ENCODE measurements at places on chromosomes 5 and 9. TPM values are rescaled to one million over a fixed set of nuclear protein-coding genes. Genes with fewer than 3 reads are reported as not detected.
A peak's percentile ranks its signal among the peaks of the same experiment; 100 is the strongest.

DNA sequence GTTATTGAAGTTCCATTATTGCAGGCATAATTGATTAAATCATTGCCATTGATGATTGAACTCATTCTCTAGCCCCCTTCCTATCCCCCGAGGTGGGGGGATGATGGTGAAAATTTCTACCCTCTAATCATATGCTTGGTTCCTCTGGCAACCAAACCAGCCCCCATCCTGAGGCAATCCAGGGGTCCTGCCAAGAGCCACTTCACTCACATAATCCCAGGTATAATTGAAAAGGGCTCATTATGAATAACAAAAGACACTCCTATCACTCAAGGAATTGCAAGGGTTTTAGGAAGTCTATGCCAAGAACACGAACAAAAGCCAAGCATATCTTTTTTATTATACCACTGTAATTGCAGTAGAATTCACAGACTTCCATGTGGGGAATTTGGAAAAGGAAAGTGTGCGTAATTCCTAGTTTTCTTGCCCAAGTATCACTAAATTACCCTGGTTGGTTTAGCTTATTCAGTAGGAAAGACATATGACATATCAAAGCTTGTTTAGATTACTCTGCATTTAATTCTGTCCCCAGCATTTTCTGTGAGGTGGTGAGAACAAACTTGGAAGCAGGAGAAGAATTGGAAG, 130.7 kb upstream of the TAF11L2 start:
- DNase-seq: no peak

- DNase-seq: no peak
Observed at GRCh38 chr9:82363198-82363597, 374.6 kb downstream of the SPATA31D1 start.

DNA sequence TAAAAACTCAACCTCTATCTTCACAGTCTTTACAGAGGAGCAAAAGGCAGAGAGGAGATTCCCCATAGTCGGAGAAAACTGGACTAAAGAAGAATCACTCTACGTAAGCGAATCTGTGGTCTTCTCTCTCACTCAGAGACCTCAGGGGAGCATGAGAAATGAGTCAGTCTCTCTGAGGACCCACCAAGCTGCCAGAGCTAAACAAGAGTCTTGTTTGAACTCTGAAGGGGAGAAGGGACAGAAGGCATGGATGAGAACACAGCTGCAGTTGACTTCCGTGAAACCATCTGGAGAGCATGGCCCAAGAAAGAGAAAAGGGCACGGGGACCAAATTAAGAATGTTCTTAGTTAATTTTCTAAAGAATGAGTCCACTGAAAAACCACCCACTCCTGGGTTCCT, 12.8 kb upstream of the MAN2A1 start:
- no peak for DNase-seq

DNA sequence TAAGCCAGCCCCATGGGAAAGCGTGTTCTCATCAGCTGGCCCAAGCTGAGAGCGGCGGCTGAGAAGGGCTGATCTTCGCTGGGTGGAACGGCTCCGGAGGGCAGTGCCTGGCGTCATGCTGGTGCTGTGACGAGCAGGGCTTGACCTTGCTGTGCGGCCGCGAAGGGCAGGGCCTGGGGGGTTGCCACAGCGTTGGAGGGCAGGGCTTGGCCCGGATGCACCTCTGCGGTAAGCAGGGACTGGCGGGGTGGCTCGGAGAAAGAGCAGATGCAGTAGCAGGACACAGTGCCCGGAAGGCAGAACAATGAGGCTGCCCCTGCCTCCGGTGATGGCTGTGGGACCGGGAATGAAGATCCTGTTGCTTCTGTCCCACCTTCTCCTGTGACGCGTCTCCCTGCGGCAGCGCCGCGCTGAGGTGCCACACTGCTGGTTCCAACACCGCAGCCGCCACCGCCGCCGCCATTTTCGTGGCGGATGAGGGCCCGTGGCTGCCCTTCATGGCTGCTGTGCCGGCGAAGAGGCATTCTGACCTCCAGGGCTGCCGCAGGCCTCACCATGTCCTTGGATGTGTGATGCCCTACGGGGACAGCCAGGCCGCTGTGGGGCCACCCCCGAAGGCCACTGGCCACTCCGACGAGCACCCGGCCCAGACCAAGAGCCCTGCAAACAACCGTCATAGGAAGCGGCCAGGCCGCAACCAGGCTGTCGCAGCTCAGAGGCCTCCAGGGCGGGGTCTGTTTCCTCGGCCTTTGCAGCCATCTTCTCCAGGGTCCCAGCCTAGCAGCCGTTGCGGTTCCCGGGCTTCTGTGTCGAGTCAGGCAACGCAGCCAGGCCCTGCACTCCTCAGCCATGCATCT, 890.5 kb upstream of the CTNND2 start:
- peak; percentile 0 for DNase-seq

DNA sequence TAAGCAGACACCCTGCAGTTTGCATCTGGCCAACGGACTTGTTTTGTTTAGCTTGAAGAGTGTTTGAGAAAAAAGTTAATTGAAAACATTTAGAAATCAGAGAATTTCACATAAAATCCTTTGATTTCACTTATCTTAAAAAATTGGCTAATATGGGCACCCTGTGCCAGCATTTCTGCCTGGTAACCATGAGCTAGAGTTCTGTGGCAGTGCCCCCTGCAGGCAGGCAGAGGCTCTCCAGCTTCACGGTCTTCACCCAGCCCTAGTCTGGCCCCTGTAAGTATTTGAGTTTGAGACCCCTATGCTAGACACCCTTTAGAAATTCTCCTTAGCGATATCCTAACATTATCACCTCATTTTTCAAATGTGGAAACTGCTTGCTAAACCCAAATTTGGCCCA, 18.8 kb upstream of the FANCC start:
- DNase-seq: no peak

DNA sequence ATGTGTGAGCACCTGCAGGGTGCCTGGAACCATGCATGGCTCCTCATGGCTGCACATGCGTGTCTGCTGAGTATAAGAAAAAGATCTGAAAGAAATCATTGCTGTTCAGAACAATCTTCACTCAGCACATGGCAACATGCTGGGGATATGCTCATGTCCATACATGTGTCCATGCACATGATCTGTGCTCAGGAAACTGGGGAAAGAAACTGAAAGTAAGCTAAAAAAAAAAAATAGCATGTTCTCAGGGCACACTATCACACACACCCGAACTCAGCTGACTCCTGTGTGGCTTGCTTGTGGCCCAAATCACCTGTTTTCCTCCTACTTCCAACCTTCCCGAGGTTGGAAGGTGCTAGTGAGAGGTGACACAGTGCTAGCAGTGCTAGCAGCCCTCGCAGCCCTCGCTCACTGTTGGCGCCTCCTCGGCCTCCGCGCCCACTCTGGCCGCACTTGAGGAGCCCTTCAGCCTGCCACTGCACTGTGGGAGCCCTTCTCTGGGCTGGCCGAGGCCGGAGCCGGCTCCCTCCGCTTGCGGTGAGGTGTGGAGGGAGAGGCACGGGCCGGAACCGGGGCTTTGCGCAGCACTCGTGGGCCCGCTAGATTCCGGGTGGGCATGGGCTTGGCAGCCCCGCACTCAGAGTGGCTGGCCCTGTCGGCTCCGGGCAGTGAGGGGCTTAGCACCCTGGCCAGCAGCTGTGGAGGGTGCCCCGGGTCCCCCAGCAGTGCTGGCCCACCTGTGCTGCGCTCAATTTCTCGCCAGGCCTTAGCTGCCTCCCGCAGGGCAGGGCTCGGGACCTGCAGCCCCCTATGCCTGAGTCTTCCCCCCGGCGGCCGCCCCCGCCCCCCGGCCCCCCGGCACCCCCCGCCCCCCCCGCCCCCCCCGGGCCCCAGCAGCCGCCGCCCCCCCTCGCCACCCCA, 76.0 kb downstream of the GADD45G start:
- no peak for DNase-seq

Gene DMRT3
- total RNA-seq: not detected

Gene OBP2B
- not detected for total RNA-seq

DNA sequence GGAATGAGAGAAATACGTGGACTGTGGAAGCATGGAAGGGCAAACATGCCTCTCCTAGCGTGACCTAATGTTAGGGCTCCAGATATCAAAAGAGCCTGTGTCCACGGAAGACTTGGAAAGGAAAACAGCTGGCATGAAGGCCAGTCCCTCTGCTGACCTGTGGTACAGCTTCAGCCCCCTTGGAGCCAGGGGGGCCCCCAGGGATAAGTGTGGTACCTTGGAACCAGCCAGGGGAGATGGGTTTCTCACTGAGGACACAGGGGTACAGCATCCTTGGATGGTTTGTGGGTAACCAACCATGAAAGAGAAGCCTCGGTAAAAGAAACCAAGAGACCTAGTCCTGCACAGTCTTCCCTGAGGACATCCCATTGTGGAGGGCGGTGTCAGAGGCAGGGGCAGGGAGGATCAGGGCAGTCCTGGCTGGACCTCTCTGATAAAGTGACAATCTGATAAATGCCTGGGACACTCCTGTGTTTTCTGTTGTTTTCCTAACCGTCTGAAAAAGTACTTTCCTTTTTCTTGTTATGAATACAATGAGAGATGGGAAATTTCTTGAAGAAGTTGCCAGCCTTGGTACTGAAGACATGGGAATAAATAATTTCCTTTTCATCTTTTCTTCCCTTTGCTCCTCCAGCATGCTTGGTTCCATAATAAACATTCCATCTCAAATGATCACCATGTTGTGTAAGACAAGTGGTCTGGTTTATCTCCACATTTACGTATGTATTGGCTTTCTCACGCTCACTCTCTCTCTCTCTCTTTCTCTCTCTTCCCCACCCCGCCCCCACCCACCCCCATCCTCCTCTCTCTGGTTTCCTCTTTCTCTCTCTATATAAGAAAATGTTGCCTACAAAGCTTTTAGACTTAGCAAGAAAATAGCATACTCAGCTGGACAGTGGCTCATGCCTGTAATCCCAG, 102.1 kb downstream of the SUSD1 start:
- DNase-seq: no peak

Gene CDHR2
- total RNA-seq: not detected

DNA sequence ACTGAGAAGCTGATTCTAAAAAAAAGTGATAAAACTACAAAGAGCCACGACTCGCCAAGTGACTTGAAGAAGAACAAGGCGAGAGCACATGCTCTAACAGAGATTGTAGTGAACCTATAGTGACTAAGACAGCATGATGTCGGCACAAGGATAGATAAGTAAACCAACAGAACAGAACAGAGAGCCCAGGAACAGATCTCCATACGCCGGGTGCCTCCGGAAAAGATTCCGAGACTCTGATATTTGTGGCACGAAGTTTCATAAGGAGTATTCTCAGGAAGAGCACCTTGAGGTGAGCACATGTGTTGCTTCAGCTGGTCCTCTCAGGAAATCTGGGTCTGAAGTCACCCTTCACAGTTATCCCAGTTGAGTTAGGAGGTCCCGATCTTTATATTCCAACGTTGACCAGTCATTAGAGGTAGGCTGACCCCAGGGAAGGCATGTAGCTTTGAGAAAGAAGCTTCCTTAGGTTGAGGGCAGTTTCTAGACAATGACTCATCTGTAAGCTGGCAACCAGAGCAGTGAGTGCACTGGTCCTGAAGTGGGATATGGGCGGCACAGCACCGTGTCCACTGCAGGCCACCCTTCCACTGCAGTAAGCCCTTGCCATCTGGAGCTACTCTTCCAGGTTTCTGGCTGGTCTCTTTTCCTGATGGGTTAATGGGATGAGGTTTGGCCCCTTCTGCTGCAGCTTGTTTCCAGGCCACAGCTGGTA, 13.6 kb upstream of the CLK4 start:
- no peak for DNase-seq

Gene FCN1
- not detected for total RNA-seq

GRCh38 chr5:80937584-80938356, 22.4 kb upstream of the RASGRF2 start:
- DNase-seq: peak; percentile 42

GRCh38 chr9:27844797-27845196, 271.5 kb upstream of the C9orf72 start:
- DNase-seq: no peak

DNA sequence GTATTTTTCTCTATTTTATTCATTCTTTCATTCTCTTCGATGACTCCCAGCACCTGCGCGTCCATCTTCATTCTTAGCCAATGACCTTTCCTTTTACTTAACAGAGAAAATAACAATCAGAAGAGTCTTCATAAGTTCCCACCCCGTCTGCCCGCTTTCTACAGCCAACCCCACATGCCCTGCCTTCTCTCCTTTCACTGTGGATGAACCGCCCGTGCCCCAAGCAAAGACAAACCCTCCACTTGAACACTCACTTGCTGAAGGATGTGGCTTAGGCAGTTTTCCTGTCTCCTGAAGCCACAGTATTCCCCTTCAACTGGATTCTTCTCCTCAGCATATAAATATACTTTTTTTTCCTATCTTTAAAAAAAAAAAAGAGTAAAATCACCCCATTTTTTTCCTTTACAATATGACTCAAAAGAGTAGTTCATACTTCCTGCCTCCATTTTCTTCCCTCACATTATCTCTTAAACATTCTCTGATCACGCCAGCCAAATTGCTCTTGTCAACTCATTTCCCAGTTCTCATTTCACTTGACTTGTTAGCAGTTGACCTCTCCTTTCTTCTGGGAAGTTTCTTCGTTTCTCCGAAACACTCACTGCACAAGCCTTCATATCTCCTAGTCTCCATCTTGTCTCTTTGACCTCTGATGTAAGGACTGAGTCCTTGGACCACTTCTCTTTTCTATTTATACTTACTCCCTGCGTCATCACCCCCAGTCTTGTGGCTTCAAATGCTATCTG, 11.1 kb downstream of the NIPSNAP3B start:
- no peak for DNase-seq

Gene SPAAR
- 0.23 TPM for total RNA-seq

GRCh38 chr9:117247266-117247665, 167.6 kb downstream of the ASTN2 start:
- peak; percentile 7 for DNase-seq

- DNase-seq: no peak
Observed at GRCh38 chr9:125258832-125259534, 2.6 kb upstream of the GAPVD1 start.

DNA sequence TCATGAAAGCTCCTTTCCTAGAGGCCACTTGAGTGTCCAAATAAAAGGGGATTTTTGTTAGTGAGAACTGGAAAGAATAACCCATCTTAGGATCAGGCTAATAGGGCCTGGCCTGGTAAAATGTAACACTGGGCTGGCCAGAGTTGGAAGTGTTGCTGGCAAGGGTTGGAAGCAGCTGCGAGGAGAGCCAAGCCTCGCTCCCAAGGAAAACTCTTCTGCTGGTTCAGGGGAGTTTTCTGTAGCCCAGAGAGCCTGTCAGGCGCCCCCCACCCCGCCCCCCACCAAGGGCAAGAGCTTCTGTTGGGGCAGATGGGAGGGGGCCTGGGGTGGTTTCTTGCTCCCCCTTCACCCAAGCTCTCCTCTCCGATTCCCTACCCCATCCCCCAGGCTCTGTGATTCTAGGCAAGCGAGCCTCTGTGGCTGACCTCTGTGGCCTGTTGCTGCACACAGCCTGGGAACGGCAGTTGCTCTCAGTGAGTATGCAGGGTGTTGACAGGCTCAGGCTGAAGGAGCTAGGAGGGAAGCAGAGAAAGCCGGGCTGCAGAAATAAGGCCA, 547.8 kb downstream of the CCDC171 start:
- DNase-seq: no peak

DNA sequence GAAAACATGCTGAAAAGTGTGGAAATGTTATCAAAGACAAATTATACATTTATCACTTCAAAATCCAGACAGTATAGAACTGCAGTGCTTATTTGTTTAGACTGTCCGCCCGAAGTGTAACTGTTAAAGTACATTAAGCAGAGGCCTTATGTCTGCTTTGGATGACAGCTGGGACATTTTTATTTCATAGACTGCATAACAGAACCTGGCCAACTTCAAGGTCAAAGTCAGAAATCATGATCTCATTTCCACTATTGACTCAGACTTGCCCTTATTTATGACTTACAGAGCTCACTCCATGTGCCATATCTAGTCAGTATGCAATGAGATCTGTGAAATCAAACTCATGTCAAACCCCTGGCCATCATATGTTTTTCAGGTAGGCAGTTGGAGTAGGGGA, 87.7 kb downstream of the RAB3C start:
- no peak for DNase-seq

GRCh38 chr9:92360083-92360482, 34.3 kb downstream of the CENPP start:
- no peak for DNase-seq
